Naive thymus-derived CD8-positive, alpha-beta T cell (primary cell): ENCODE measurements at places on chromosomes 13 and 19.

DNA sequence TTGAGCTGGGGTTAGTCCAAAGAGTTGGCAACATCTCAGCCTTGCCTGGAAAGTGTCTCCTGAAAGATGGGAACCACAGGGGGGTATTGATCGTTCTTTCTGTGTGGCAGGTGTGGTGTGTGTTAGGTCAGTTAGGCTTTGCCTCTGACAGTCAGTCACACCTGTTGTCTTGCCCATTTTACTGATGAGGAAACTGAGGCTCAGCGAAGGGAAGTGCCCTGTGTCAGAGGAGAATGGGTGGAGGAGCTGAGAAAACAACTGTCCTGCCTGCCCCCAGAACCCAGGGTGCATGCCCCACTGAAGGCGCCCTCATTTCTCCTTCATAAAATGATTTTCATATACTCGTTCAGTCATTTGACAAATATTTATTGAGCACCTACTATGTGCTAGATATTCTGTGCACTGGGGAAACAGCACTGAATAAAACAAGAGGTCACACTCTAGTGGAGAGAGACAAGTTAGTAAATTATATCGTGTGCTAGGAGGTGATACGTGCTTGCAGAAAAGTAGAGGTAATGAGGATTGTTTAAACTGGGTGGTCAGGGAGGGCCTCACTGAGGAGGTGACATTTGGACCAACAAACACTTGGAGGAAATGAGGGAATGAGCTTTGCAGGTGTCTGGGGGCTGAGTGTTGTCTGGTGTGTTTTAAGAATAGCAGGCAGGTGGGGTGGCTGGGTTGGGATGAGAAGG lies 1.6 kb downstream of the FXYD5 start:
- DNase-seq: no peak

GRCh38 chr13:50731400-50731799 lies 112.1 kb downstream of the DLEU7 start:
- DNase-seq: no peak

GRCh38 chr13:34696296-34696695 lies 245.8 kb upstream of the NBEA start:
- DNase-seq: no peak

DNA sequence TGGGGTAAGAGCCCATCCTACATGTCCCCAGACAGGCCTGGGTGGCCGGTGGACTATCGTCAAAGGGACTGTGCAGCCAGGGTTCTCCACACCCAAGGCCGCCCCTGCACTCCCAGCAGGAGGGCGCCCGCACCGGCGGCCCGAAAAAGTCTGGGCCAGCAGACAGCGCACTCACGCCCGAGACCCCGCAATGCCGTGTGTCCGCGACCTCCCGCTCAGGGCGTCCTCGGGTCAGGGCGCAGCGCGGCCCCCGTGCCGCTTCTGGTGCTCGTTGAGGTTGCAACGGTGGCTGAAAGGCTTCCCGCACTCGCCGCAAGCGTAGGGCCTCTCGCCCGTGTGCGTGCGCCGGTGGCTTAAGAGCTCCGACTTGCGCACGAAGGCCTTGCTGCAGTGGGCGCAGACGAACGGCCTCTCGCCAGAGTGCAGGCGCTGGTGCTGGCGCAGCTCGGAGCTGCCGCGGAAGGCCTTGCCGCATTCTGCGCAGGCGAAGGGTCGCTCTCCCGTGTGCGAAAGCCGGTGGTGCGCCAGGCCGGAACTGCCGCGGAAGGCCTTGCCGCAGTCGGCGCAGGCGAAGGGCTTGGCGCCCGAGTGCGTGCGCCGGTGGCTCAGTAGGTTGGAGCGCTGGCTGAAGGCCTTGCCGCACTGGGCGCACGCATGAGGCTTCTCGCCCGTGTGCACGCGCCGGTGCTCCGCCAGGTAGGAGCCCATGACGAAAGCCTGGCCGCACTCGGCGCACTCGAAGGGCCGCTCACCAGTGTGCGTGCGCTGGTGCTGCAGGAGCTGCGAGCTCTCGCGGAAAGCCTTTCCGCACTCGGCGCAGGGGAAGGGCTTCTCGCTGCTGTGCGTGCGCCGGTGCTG lies 2.8 kb upstream of the A1BG start:
- DNase-seq: peak; percentile 54

DNA sequence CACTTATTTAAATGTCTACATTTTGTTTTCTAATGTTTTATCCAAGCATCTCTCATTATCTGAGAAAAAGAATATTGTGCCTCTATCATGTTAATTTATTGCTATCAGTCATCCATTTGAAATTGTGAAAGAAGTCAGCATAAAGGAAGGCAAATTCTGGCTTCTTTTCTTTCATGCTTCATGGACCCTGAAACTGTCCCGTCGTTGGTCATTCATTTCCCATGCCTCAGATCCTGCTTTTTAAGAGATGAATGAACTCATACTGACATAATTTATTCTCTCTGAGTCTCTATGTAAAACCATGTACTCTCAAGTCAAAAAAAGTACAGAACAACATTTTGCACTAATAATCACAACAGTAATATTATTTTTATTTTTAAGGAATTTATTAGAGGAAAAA lies 2512.0 kb downstream of the PCDH9 start:
- DNase-seq: no peak

GRCh38 chr13:85520445-85520844 lies 278.8 kb downstream of the SLITRK6 start:
- DNase-seq: no peak

DNA sequence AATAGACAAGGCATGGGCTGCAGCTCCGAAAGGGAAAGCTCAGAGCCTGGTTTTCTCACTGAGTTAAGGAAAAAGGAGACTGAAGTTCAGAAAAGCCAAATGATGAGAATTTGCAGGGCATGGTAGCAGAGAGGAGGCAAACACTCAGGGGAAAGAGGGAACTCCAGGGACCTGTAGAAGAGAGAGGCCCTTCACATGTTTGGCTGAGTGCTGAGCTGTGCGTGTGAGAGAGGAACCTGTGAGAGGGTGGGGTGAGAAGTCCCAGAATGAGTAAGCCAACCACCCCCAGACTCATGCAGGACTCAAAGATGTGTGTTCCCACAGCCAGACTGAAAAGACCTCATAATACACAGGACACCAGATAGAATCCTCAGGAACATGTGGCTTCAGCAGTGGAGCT lies 2.8 kb upstream of the CRYL1 start:
- DNase-seq: no peak

DNA sequence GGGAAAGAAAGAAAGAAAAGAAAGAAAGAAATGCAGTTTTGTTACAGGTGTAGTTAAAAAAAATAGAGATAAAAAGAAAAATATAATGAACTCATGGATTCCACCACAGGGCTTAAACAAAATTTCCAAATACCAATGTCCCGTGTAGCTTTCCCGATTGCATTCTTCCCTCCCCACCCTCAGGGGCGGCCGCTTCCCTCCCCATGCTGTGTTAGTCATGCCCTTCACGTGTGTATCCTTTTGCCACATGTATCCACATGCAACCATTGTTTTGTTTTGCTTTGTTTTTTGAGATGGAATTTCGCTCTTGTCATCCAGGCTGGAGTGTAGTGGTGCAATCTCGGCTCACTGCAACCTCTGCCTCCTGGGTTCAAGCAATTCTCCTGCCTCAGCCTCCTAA lies 3.6 kb upstream of the KMT5C start:
- DNase-seq: no peak

GRCh38 chr19:2494447-2495129 lies 18.7 kb downstream of the GADD45B start:
- DNase-seq: peak; percentile 42

GRCh38 chr13:74289861-74290773 lies 155.9 kb upstream of the KLF12 start:
- DNase-seq: peak; percentile 57

DNA sequence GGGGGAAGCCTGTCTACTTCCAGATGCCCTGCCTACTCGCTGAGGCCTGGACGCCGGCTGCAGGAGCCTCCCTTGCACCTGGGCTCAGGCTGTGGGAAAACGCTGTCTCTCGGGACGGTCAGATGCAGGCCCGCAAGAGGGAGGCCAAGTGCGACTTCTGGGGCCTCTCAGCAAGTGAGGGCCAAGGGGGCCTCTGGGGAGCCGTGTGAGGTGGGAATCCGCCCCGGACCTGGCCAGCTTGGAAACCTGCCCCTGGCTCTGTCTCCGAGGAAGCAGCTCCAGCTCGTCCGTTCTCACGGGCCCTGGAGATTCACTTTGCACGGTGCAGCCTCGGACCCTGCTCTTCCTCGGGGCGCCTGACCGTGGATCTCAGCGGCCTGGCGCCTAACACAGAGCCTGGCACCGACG lies 11.4 kb upstream of the CRTC1 start:
- DNase-seq: no peak

- peak; percentile 24 for DNase-seq
Measured at GRCh38 chr13:24161010-24161775, 673 bp downstream of the SPATA13 start.

GRCh38 chr19:410243-410781 lies 1.4 kb upstream of the C2CD4C start:
- no peak for DNase-seq

- DNase-seq: no peak
Measured at GRCh38 chr13:100175078-100175802, 86.3 kb downstream of the PCCA start.

DNA sequence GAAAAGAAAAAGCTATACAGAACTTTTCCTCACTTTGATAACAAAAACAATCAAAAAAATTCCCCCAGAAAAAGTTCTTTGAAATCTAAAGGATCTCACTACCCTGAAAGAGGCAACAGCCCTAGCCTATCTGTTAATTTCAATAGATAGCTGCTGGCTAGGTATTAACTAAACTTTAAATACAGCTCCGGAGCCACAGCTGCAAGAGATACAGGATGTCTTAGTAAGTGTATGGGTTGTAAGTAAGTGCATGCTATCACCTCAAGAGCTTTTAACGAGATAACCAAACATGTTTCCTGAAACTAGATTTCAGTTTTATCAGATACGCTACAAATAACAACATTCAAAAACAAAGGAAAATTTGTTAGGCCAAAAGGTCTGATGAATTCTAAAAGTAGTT lies 148.4 kb downstream of the KLF12 start:
- peak; percentile 38 for DNase-seq

DNA sequence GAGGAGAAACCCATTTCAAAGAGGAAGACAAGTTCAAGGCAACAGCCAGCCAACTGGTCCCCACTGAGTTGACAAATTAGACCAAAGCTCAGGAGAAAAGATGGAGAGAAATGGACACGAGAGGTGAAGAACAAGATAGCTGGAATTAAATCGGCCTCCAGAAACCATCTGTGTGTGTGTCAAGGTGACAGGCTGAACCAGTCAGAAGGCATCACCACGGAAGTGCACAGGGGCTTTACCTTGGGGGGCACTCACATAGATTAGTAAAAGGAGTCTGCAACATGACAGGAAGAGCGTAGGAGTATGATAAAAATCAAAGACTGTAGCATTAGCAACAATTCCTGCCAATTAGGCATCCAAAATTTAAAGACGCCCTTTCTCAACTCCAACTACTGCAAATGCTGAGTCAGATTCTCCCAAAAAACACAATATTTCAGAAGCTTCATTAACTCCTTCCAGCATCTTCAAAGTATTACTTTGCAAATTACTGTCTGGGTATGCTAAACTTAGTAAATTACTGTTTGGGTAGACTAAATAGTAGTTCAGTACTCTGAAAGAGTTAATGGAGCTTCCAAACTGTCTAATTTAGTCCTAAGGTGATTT lies 66.2 kb downstream of the FOXO1 start:
- DNase-seq: peak; percentile 44

DNA sequence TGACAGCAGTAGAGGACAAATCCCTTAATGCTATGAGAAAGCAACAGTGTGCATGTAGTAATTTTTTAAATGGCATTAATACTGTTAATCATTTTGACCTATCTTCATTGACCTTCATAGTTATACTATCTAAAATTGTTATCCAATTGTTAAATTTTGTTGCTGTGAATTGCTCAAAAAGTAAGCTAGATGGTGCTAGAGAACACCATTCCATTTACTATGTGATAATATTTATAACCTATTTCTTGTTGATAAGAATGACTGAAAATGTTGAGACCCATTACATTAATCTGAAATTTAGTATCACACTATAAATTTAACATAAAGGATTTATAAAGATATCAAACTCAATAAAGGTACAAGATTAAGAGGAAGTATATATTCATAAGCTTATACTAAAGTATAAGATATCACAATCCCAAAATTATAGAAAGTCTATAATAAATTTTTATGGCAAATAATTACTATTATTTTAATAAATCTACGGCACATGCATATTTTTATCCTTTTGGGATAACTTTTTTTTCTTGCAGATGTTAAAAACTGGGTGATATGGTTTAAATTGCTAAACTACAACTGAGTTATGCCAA lies 1573.3 kb downstream of the PCDH9 start:
- DNase-seq: no peak

- DNase-seq: no peak
Measured at GRCh38 chr13:110268576-110269185, 38.3 kb downstream of the COL4A1 start.

GRCh38 chr13:59710416-59710815 lies 453.3 kb downstream of the DIAPH3 start:
- no peak for DNase-seq

- no peak for DNase-seq
Measured at GRCh38 chr19:11227195-11227886, 12.1 kb upstream of the ANGPTL8 start.

GRCh38 chr13:97438856-97439595 lies 5.1 kb downstream of the RAP2A start:
- no peak for DNase-seq

- no peak for DNase-seq
Measured at GRCh38 chr13:27118428-27119054, 53.1 kb downstream of the USP12 start.

DNA sequence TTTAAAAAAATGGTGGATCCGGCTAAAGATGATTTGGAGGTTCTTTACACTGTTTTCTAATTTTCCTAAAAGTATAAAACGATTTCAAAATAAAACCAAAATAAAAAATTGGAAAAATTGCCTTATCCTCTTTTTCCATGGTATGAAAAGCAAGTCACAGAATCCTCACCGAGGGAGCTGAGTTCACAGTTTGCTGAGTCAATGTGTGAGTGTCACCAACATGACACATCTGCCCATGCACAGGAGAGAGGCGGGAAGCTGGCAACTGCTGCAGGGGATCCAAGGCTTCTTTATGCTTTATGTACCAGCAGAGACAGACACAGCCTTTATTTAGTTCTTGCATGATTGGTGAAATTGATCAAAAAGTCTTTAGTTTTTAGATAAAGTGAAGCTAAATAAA lies 157.8 kb downstream of the TNFSF13B start:
- no peak for DNase-seq

DNA sequence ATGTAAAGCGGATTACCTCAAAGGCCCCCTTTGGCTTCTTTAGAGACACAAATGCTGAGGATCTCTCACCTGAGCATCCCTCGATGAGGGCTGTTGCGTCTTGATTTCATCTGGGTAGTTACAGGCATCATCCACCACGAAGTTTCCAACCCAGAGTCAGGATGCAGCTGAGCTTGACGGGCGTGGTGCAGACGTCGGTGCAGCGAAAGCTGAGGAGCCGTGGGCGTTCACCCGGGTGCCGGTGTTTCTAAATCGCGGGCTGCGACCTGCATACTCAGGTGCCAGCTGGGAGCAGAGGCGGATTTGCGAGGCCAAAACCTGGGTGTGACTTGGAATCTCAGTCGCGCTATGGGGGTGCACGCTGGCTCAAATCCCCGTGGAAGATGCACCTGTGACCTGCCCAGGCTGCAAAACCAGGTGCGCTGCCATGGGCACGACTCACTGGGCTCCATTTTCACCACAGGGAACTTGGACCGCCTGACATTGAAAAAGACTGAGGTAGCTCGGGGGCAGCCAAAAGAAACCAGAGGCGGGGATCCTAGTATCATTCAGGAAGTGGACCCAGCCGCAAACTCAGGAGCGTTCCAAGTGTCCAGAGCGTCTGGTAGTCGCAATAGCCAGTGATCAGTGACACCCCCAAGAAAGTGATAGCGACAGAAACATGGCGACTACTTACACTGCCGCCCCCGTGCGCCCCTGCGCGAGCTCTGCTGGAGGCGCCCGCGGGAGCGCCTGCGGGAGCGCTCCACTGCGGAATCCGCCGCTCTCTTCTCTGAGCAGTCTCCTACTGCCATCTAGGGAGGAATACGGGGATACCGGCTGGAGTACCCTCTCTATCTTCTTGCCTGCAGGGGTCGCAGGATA lies 36.4 kb upstream of the IGFL4 start:
- no peak for DNase-seq
